ENCODE measurements at places on chromosomes 3 and 15.

- DNase-seq: peak; percentile 87
Observed at GRCh38 chr3:52240059-52240885, 1.3 kb upstream of the TWF2 start.

DNA sequence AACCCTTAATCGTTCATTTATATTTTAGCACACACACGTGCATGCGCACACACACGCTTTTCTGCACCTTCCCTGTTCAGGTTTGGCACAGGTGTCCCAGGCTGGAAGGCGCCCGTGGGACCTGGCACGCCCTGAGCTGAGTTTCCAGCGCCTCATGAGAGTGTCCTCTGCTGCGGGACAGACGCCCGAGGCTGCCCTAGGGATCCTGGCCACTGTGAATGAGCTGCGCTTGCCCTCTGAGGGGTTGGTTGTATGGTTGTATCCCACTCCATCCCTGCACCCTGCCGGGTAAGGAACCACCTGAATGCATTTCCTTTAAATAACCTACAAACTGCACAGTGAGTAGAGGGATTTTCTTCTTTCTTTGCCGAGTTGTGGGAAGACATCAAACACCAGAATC, 12.2 kb upstream of the MEX3B start:
- DNase-seq: no peak

GRCh38 chr3:106030627-106030963, 161.8 kb upstream of the CBLB start:
- DNase-seq: no peak

- peak; percentile 86 for DNase-seq
Observed at GRCh38 chr3:42179110-42179725, 86.8 kb downstream of the CCK start.

Data from myocyte (in vitro differentiated cells).